ENCODE measurements at places on chromosomes 6 and 20.

- no peak for DNase-seq
These were observed 17.9 kb upstream of the CCDC170 start for GRCh38 chr6:151475653-151476523.

GRCh38 chr6:129297592-129297991, 412.4 kb downstream of the ARHGAP18 start:
- no peak for DNase-seq

GRCh38 chr6:142953373-142954273, 8.6 kb upstream of the HIVEP2 start:
- DNase-seq, result no peak

GRCh38 chr20:24842918-24843715, 106.0 kb upstream of the CST7 start:
- no peak for DNase-seq

- no peak for DNase-seq
These were observed 43.3 kb upstream of the EDN1 start for GRCh38 chr6:12246900-12247299.

DNA sequence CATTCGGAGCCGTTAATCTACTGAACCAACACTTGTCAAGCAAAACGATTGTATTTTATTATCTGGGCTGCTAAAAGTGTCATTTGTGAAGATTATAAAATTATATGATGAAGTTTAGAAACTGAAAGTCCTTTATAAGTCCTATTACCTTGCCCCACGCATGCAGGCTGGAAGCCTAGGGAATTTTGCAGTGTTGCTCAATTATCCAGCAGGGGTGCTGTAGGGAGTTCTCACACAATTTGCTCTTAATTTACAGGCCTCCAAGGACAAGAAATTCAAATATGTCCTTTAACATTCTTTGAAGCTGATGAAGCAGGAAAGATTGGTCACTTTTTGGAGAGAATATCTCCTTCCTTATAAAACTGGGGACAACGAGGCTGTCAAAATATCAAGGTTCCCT, 368.9 kb downstream of the LMBRD1 start:
- DNase-seq, result no peak

- no peak for DNase-seq
These were observed 41.1 kb upstream of the OPN5 start for GRCh38 chr6:47740714-47741113.

GRCh38 chr20:62190639-62191411, 8.0 kb downstream of the MTG2 start:
- no peak for DNase-seq

DNA sequence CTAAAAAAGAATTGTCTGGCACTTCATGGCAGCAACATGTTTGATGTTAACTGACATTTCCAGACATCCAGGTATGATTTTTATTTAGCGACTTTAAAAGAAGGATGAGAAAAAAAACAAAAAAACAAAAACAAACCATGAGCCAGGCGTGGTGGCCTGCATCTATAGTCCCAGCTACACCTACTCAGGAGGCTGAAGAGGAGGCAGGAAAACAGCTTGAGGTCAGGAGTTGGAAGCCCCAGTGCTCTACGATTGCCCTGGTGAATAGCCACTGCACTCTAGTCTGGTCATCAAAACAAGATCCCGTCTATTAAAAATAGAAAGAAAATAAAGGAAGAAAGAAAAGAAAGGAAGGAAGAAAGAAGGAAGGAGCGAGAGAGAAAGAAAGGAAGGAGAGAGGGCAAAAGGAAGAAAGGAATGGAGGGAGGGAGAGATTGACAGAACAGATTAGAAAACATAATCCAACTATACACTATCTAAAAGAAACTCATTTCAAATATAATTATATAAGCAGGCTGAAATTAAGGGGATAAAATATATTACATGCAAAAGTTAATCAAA, 141.6 kb downstream of the TRIM27 start:
- no peak for DNase-seq

- no peak for DNase-seq
These were observed 34.0 kb downstream of the CEP85L start for GRCh38 chr6:118617417-118617816.

DNA sequence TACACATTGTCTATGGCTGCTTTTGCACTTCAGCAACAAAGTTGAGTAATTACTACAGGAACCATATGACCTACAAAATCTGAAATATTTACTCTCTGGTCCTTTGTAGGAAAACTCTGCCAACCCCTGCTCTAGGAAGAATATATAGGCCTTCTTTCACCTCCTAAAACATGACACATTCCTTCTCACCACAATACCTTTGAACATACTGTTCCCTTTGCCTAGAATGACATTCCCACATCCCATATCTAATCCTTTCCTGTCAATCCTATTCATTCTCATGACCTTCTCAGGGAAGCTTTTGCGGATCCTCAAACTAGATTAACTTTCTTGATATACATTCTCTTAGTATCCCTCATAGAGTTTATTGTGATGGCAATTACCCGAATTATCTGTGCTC, 18.0 kb upstream of the NCOA6 start:
- DNase-seq, result no peak

DNA sequence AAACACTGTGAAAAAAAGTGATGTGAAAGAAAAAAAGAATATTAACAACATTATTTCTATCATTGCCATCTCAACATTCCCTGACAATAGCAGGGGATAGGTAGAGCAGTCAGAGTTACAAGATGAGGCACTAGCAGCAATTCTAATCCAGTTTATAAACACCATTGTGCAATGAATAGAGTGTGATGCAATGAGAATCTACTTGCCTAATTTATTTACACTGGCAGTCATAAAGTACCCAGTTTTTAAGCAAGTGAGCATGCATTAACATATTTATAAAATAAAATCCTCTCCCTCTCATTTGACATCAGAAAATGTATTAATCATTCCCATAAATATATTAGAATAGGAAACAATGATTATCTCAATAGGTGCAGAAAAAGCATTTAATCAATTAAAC, 2.5 kb upstream of the MANEA start:
- peak; percentile 35 for DNase-seq

DNA sequence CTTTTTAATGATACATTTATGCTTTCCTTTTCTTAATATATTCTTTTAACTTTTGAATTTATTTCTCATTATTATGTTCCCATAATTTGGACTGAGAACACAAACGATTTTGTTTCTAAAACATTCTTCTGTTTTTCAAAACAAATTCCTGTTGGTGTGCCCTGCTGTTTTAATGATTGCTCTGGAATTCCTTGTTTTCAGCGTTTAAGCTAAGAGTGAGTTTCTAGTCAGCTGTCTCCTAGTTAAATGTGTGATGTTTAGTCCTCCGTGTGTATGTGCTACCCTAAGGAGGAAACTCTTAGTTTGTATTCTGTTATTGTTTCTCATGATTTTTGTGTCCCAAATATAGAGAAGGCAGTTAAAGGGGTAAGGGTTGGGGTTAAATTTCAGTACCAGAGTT, 306.1 kb upstream of the RGS17 start:
- DNase-seq, result no peak

DNA sequence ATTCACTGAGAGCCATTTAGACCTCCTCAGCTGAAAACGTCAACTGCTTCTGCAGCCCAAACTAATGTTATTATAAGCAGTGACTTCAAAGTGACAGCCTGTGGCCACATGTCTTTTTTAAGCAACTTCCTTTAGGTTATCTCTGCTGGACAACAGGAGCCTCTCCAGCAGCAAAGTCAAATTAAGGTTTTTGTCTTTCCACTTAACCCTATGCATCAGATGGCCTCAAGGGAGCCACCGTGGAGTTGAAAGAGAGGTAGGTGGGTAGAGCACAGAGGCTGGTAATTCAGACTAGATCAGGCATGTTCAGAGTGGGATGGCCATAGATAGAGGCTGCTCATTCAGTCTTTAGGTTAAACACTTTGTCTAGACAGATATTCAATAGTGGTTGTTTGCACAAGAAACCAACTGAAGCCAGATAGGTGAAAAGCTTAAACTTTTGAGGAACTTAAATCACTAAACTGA, 300.6 kb upstream of the ECI2 start:
- DNase-seq, result no peak

DNA sequence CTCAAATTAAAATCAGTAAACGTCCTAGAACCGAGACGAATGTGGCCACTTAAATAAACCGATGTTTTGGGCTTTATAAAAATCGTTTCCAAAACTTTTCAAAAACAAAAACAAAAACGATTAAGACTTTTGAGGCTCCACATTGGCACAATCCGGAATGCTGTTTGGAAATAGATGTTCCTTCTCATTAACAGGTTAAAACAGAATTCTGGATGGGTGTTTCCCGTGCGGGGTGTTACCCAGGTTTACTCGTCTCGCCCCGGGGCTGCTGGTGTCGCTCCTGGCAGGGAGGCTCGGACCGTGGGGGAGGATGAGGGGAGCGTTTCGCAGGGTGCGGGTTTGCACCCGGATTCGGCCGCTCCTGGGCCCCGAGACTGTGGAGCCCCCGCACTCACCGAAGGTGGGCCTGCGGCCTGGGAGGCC, 1.2 kb downstream of the GATA5 start:
- no peak for DNase-seq

DNA sequence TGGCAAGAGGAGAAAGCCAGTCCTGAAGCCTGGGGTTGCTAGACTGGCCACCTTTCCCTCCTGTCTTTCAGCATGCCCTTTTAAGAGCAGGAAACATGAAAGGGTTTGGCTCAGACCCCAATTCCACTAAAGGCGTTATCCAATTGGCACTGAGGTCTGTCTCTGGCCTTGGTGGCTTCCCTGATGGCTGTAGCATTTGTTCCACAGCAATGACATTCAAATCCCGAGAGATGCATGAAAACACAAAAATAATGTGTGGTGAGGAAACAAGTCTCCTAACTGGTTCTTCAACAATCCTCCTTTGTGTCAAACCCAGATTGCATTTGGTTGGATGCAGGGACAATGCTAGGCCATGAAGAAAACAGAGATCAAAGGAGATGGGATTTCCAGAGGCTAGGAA, 56.5 kb upstream of the ADTRP start:
- no peak for DNase-seq

DNA sequence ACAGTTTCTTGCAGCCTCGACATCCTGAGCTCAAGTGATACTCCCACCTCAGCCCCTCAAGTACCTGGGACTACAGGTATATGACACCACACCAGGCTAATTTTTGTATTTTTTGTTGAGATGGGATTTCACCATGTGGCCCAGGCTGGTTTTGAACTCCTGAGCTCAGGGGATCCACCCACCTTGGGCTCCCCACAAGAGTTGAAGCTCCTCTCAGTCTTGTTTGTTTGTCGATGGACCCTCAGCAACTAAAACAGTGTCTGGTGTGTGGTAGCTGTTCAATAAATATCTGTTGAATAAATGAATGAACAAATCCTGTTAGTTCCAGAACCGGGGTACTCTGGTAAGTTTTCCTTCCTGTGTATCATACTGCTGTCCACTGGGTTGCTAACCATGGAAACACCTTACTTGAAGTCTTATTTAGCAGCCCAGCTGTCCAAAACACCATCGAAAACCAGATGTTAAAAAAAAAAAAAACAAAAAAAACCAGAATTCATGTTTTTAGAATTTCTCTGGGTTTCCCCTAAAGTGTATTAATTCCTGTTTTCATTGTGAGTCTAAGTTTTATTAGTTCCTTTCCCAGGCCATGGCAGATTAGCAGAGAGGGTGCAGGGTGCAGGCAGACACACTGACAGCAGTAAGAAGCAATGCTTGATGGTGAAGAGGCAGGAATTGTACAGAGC, 7.8 kb upstream of the EZR start:
- DNase-seq, result no peak

GRCh38 chr6:15303162-15303919, 57.5 kb downstream of the JARID2 start:
- no peak for DNase-seq
